Fibroblast of skin of scalp (primary cell): ENCODE measurements at places on chromosomes 7 and 10.
A peak's percentile ranks its signal among the peaks of the same experiment; 100 is the strongest.

- DNase-seq, result no peak
Observed at GRCh38 chr7:126720232-126720631, 532.5 kb downstream of the GRM8 start.

DNA sequence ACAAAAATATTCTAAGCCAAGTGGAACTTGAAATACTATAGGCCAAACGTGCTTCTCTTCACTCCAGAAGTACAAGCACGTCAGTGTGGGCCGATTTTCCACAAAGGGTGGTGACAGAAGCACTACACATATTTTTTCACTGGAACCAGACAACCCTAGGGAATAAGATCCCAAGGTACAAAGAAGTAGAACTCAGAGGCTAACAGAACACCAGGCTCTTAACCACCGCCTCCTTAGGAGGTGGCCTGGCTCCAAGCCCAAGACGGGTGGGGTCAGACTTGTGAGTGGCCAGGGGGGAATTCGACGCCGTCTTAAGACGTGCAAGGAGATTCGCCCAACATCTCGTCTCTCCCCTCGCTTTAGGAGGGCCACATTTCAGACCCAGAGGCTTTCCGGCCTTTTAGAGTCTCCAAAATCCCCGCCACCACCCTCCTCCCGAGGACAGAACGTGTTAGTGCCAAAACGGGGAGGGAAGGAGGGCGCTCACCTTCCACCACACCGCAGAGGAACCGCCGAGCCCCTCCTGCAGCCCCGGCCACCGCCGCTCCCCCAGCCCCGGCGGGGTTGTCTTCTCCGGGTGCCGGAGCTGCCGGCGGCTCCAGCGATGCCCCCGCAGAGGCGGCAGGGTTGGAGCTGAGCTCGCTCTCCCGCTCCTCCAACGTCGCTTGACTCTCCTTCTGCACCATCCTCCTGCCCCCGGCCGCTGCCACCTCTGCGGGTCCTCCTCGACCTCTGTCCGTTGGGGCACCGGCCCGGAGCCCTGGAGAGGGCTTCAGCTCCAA is 716 bp downstream of the OGA start:
- peak; percentile 95 for DNase-seq

GRCh38 chr10:85311613-85312337 is 983.4 kb downstream of the CCSER2 start:
- no peak for DNase-seq

DNA sequence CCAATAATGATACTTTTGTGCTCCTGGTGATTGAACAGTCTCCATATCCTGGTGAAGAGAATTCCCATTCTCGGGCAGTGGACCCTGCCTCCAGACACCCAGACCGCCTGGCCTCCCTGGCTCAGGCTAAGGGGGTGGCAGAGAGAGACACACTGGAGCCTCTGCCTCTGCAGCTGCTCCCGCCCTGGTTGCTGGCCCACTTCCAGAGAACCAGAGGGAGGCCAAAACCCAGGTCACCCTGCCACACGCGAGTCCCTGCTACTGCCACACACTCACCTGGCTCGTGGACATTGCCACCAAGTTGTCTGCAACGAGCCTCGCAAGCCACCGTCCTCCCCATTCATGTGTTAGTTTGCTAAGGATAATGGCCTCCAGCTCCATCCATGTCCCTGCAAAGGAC is 221.8 kb downstream of the HPSE2 start:
- DNase-seq, result no peak

DNA sequence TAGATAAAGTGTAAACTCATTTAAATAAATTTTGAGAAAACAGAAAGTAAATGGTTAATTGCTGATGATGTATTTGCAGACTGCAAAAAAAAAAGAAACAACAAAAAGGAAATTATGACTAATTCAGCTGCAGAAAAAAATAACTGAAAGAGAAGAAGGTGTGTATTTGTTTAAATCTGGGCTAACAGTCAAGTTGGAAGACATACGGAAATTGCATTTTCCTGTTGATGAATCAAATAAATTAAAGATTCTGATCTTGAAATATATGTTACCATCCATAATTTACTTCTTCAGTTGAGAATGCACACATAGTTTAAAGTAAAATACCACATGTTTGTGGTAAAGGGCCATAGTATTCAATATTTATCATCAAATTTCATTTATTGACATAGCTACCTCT is 19.3 kb upstream of the ING3 start:
- DNase-seq, result no peak

DNA sequence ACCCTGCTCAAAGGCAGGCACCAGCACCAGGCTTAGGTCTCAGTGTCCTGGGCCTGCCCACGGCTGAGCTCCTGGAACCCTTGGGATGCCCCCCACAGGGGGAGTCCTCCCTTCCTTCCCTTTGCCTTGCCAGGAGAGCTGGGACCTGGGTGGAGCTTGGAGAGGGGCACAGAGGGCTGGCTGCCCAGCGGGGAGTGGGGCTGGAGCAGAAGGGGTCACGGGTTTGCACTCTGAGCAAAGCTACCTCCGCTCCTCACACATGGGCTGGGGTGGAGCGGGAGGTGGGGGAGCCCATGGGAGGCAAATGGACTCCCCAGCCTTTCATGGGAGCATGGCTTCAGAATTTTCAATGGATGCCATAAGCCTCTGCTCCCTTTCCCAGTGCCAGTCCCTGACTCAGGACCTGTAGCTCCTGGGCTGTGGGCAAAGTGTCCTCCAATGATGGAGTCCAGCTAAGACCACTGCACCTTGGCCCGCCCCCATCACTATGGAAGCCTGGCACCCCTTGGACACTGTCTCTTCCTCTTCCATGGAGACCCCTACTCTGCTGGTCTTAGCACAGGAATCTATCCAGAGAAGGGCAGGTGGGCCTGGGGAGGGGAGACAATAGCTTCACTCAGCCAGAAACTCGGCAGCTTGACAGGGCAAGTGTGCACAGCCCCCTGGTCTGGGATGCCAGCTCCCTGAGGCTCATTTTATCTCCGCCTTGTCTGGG is 39.9 kb downstream of the LDB3 start:
- DNase-seq, result no peak

DNA sequence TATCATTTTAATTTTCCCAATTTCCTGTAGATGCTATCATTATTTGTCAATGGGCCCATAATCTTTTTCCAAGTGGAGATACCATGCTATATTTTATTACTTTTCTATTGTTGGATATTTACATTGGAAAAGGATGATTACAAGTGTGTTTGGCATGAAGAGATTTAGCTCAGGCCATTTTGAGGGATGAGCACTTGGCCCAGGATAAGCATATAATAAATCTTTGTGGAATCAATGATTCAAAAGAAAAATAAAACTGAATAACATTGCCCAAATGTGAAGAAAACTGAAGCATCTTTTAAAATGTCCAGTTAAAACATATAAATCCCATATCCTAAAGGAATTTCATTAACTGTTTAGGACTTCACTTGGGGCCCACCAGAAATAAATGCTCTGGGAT is 260.9 kb upstream of the BMPER start:
- peak; percentile 53 for DNase-seq

GRCh38 chr10:15324611-15325010 is 46.5 kb downstream of the FAM171A1 start:
- peak; percentile 39 for DNase-seq

DNA sequence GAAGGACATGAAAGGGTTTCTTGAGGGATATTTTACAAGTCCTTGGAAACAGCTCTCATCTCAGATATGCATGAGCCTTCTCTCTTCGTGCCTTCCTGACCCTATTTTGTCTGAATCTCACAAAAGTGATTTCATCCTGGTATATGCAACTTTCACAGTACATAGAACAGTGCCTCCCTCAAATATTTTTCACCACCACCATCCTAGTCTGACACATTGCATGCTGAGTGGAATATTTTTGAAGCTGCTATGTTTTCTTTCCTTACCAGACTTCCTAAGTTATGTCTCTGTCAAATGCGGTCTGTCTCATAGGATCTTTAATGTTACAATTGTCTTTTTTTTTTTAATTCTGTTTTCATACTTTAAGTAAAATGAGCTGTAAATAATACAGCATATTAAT is 673.3 kb upstream of the LRRN3 start:
- peak; percentile 38 for DNase-seq

DNA sequence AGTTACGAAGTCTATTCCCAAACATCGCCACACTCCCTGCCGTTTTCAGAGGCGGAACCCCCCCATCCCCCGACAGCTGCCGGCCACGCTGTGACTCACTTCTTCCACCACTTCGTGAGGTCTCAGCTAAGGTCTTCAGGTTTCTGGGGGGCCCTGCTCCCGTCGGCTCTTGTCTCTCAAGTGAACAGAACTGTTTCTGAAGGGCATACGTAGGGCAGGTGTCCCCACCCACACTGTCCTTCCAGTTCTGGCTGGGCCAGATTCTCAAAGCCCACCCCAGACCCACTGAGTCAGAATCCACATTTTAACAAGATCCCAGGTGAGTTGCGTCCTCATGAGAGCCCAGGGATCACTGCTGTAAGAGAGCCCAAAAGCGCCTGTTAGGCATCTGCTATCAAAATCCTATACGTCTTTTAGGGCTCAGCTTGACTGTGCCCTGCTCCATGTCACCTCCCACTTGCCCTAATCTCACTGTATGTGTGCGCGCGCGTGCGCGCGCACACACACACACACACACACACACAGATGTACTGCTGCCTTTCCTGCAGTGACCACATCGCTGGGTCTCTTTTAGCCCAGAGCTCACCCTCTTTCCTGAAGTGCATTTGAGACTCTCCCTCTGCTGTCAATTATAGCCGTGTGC is 78.8 kb downstream of the PROSER2 start:
- DNase-seq, result peak; percentile 17
